ENCODE measurements at places on chromosomes 16 and 17.

DNA sequence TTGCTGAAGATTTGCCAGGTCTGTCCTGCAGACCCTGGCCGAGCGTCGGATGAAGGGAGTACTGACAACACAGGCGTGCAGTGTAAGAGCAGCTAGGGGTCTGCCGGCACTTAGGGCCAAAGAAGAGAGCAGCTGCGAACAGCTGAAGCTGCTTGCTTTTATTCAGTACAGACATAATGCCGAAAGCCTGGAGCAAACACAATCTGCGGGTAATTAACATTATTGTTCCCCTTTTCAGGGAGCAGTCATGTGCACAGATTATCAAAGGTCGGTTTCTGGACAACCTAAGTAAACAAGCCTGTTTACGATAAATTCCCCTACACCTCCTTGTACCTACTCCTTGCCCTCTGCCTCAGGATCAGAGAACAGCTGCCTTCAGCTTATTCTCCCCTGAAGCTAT, 12.0 kb upstream of the KRT23 start:
- no peak for DNase-seq
- no peaks in the 10 kb centered on the region for H3K36me3 ChIP-seq

- H3K27ac ChIP-seq, result no peak overlapping the region
- no peak overlapping the region for H3K4me3 ChIP-seq
- H3K27me3 ChIP-seq, result no peaks in the 10 kb centered on the region
- H3K36me3 ChIP-seq, result no peaks in the 10 kb centered on the region
- DNase-seq, result no peak
These were observed 172.4 kb downstream of the PMP22 start for GRCh38 chr17:15092762-15093161.

DNA sequence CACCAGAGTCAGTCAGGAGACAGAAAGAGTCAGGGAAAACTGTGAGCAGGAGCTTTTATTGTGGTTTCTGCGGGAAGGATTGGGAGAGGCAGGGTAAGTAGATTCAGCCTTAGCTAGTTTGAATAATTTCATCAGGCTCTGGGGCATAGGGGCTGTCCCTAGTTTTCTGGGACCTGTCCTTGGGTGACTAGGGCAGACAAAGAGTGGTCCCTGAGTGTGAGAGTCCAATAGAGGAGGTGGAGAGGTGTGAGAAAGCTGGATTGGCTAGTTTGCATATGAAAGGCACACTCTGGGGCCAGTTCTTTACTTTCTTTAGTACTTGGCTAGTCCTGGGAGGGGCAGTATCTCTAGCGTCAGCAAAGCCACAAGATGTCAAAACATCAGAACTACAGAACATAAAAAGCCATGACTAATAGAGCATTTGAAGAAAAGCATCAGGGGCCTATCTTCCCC, 255.6 kb downstream of the HS3ST3A1 start:
- H3K4me3 ChIP-seq, result no peak overlapping the region
- peak overlapping the region; percentile 43 for H3K27ac ChIP-seq

GRCh38 chr17:56739376-56739775, 94.3 kb downstream of the C17orf67 start:
- DNase-seq, result no peak
- H3K27ac ChIP-seq, result no peak overlapping the region
- H3K4me3 ChIP-seq, result no peak overlapping the region
- H3K27me3 ChIP-seq, result peaks cover 27% of the 10 kb centered on the region
- no peaks in the 10 kb centered on the region for H3K36me3 ChIP-seq
- no peaks in the 10 kb centered on the region for H3K4me1 ChIP-seq

DNA sequence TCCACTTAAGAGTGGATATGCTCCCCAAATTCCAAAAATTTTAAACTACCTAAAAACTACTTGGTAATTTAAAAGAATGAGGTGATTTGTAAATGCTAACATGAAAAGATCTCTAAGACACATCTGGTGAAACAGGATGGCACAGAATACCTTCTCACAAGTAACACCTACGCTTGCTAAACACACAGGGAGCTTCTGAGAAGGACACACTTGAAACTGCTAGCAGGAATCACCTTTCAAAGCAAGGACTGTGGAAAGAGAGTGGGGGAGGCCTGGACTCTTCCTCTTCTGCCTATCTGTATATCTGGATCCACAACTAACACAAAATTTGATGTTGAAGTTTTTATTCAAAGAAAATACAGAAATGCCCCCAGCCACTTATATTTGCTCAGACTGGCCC, 52.4 kb downstream of the CYTH1 start:
- H3K27ac ChIP-seq, result no peak overlapping the region
- H3K27me3 ChIP-seq, result no peaks in the 10 kb centered on the region
- no peak overlapping the region for H3K4me3 ChIP-seq
- peaks cover 39% of the 10 kb centered on the region for H3K36me3 ChIP-seq
- peaks cover 66% of the 10 kb centered on the region for H3K4me1 ChIP-seq

DNA sequence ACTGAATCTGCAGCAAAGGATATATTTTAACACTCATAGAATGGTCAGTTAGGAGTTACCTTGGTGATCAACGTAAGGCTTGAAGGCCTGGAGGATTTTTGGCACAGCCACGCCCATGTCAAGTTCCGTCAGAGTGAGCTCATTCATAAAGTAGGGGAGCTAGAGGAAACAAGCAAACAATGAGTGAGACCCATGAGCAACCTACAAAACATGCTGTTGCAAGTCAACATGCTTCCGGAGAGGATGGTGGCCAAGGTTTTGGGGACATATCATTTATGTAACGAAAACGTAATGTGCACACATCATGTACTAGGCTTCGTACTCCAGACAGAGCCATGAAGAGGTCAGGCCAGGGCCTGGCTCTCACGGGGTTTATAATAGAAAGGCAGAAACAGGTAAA, 41.1 kb upstream of the ERN1 start:
- H3K27ac ChIP-seq, result no peak overlapping the region
- peaks cover 22% of the 10 kb centered on the region for H3K36me3 ChIP-seq
- no peaks in the 10 kb centered on the region for H3K4me1 ChIP-seq
- no peaks in the 10 kb centered on the region for H3K27me3 ChIP-seq

- no peak overlapping the region for H3K4me3 ChIP-seq
- H3K36me3 ChIP-seq, result no peaks in the 10 kb centered on the region
- no peak overlapping the region for H3K27ac ChIP-seq
- peaks cover 24% of the 10 kb centered on the region for H3K27me3 ChIP-seq
These were observed 1.7 kb downstream of the KCNJ12 start for GRCh38 chr17:21377705-21378396.

- peaks cover 8% of the 10 kb centered on the region for H3K36me3 ChIP-seq
- H3K4me1 ChIP-seq, result peaks cover 22% of the 10 kb centered on the region
- no peaks in the 10 kb centered on the region for H3K27me3 ChIP-seq
- H3K27ac ChIP-seq, result no peak overlapping the region
- no peak for DNase-seq
These were observed 88.6 kb downstream of the RPTOR start for GRCh38 chr17:80633207-80633606.

GRCh38 chr17:1714980-1715802, 5.0 kb upstream of the TLCD2 start:
- H3K4me3 ChIP-seq, result peak overlapping the region; percentile 68
- DNase-seq, result peak; percentile 39
- peaks cover 19% of the 10 kb centered on the region for H3K4me1 ChIP-seq
- peaks cover 27% of the 10 kb centered on the region for H3K27me3 ChIP-seq
- peaks cover 20% of the 10 kb centered on the region for H3K36me3 ChIP-seq

- H3K36me3 ChIP-seq, result no peaks in the 10 kb centered on the region
- H3K4me3 ChIP-seq, result peak overlapping the region; percentile 21
- DNase-seq, result no peak
These were observed 2.8 kb upstream of the NTN3 start for GRCh38 chr16:2468233-2468724.

DNA sequence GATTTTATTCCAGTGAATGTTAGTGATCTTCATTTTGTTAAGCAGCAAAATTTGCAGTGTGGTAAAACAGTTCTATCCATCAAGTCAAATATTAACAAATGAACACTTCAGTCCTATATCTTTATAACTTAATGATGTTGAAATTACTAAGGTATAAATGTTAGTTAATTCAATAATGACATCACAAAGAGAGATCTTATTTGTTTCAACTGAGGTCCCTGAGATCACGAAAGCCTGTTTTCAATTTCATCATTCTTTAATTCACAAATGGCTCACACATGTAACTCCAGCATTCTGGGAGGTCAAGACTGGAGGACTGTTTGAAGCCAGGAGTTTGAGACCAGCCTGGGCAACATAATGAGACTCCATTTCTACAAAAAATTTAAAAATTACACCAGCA, 13.9 kb downstream of the SMURF2 start:
- no peaks in the 10 kb centered on the region for H3K27me3 ChIP-seq
- peaks cover 20% of the 10 kb centered on the region for H3K4me1 ChIP-seq
- no peak overlapping the region for H3K27ac ChIP-seq
- H3K36me3 ChIP-seq, result peaks cover 20% of the 10 kb centered on the region

- no peaks in the 10 kb centered on the region for H3K27me3 ChIP-seq
- no peak overlapping the region for H3K4me3 ChIP-seq
- H3K36me3 ChIP-seq, result peaks cover 61% of the 10 kb centered on the region
- no peak for DNase-seq
These were observed 23.8 kb upstream of the SLC12A3 start for GRCh38 chr16:56841233-56841632.

GRCh38 chr16:20884240-20884556, 16.0 kb downstream of the DCUN1D3 start:
- peak overlapping the region; percentile 0 for H3K4me3 ChIP-seq
- peak overlapping the region; percentile 48 for H3K27ac ChIP-seq
- H3K4me1 ChIP-seq, result peaks cover 65% of the 10 kb centered on the region
- no peak for DNase-seq
- H3K36me3 ChIP-seq, result peaks cover 59% of the 10 kb centered on the region

DNA sequence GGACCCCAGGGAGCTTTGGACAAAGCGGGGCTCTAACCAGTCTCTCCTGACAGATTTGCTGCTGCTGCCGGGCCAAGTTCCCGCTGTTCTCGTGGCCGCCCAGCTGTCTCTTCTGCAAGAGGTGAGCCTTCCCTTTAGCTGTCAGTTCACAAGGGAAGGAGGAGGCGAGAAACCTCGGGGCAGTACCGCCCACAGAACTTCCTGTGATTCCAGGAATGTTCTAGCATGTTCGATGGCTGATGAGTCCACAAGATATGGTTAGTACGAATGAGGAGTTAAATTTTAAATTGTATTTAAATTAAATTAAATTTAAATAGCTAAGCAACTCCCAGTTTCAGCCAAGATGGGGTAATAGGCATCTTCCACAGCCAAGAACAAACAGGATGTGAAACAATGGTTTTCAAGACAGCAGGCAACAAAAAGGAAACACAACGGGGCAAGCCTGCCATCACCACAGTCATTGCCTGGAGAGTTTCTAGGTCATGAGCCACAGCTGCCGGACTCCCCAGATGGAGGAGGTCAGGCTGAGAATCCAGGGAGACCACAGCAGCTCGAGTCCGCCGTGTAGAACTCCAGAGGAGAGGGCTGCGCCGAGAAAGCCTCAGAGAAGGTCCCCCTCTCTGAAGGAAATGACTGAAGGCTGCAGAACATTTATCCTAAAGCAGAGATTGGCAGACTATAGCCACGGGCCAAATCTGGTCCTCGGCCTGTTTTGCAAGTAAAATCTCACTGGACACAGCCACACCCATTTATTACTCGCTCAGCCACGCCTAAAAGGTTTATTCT, 9.5 kb upstream of the TCF25 start:
- no peaks in the 10 kb centered on the region for H3K27me3 ChIP-seq
- H3K4me3 ChIP-seq, result peak overlapping the region; percentile 69
- H3K4me1 ChIP-seq, result peaks cover 29% of the 10 kb centered on the region
- peak; percentile 54 for DNase-seq

DNA sequence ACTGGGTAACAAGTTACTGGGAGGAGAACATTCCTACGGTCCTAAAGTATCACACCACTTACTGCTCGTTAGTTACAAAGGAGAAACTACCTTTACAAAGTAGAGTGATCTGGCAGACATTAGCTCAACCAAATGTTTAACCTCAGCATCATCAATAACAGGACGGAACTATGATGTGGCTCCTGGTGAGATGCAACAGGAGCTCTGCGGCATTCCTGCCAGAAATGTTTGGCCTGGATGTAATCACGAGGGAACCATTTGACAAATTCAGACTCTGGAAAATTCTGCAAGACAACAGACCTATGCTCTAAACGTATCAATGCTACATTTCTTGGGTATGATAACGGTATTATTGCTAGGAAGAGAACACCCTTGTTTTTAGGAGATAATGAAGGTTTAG, 80.4 kb downstream of the MRM3 start:
- H3K27ac ChIP-seq, result no peak overlapping the region
- H3K4me1 ChIP-seq, result no peaks in the 10 kb centered on the region
- DNase-seq, result no peak
- no peaks in the 10 kb centered on the region for H3K27me3 ChIP-seq

GRCh38 chr16:23528644-23529310, 18.5 kb upstream of the GGA2 start:
- H3K27ac ChIP-seq, result no peak overlapping the region
- no peaks in the 10 kb centered on the region for H3K4me1 ChIP-seq
- no peaks in the 10 kb centered on the region for H3K27me3 ChIP-seq
- DNase-seq, result no peak
- peaks cover 47% of the 10 kb centered on the region for H3K36me3 ChIP-seq

DNA sequence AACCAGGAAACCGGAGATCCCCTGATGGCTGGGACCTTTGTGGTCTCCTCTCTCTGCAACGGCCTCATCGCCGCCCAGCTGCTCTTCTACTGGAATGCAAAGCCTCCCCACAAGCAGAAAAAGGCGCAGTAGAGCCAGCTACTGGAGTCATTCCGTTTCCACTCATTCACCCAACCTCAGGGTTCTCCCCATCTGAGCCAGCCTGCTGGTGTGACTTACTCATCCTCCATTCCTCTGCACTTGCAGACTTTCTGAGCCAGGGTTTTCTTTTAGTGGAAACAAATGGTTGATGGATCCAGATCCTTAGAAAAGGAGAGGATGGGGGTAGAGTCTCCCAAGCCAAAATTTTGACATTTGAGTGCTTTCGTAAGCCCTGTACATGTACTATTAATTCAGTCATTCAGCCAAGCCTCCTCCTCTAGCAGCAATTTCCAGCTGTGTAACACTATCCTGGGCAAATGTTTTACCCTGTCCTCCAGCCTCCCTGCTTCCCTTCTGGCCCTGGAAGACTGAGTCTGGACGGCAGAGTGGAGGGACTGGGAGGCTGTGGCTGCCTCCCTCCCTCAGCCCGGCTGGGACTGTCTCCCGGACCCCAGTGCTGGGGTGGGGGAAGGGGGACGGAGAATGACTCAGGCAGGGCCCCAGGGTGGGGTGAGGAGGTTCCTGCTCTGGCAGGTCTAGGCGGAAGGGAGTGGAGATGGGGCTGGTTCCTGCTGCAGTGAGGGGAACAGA, 2.3 kb downstream of the SOX15 start:
- peaks cover 67% of the 10 kb centered on the region for H3K36me3 ChIP-seq
- no peak overlapping the region for H3K27ac ChIP-seq
- H3K27me3 ChIP-seq, result no peaks in the 10 kb centered on the region
- H3K4me1 ChIP-seq, result peaks cover 12% of the 10 kb centered on the region
- H3K4me3 ChIP-seq, result no peak overlapping the region

DNA sequence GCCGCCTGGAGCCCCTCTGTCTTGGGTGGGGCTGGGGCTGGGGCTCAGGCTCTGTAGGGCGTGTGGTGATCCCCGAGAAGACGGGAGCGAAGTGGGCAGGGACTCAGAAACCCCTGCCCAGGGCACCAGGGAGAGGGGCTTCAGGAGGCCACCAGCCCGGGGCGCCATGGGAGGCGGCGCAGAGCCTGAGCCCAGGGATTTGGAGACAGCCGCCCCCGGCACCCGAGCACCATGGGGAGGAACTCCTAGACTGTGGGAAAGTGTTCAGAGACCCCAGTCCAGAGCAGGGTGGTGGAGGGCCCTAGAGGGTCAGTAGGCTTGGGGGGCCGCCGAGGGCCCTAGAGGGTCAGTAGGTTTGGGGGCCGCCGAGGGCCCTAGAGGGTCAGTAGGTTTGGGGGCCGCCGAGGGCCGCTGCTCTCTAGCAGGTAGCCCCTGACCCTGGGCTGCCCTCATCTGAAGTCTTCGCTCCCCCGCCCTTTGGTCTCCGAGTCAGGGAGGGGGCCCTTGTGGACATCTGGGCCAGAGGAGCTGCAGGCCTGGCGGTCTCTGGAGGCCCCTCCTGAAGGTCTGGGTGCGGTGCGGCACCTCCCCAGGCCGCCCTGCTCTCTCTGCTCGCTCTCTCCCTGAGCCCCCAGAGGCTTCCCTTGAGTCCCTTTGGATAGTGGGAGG, 734 bp downstream of the ARHGDIG start:
- no peak overlapping the region for H3K27ac ChIP-seq
- no peak overlapping the region for H3K4me3 ChIP-seq
- H3K27me3 ChIP-seq, result peaks cover 29% of the 10 kb centered on the region
- peaks cover 5% of the 10 kb centered on the region for H3K4me1 ChIP-seq

Data from activated T-helper 2 cell treated with anti-CD3 and anti-CD28 coated beads, Interferon-gamma antibody, Interleukin-2, Interleukin-4, amounts not matched to agents 10 μg/mL and 5 μg/mL and 100 μg/mL, durations not matched to agents 14 hours and 24 hours and 36 hours (primary cell).